ENCODE measurements at places on chromosomes 6 and 20.

DNA sequence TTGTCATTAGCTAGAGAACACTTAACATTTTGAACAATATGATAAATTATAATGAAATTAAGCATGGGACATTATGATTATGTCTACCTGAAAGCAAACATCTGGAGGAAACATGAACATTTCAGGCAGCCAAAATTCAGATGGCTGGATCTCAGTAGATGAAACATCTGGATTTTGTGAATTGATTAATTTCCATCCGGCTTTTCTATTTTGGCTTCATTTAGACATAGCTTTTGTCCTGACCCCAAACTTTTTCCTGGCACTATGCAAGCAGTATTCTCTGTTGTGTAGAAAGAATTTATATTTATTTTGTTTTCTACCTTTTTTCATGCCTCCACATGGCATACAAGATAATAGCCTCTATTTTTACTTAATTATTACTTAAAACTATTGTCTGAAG is 186.3 kb downstream of the OGFRL1 start:
- no peak for DNase-seq

DNA sequence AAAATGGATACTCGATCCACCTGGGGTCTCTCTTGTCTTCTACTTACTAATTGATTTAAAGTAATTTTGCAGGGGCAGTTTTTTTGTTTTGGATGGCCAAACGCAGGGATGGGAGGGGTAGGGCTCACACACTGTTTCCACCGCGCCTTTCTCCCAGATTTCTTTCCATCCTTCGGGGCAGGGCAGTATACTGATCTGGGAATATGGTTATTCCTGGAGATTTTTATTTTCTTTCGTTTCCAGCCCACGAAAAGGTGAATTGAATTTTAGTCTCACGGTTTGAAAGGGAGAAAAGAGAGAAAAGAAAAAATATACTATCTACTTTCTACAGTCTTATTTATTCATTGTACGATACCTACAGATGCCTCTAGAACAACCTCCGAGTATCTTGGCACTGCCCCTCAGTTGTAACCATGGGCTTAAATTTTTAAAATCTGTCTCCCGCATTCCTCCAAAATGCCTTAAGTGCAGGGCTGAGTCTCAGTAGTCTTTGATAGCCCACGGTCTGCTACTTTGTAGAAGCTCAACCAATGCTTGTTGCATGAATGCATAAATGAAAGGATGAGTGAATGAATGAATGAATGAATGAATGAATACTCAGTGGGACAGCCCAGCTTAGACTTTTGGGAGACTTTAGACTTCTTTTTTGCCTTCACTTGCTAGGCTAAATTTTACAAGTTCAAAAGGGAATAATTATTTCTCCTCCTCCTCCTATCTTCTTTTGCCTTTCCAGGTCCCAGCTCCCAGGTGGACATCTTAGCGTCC is 18.1 kb upstream of the TRIM27 start:
- no peak for DNase-seq

DNA sequence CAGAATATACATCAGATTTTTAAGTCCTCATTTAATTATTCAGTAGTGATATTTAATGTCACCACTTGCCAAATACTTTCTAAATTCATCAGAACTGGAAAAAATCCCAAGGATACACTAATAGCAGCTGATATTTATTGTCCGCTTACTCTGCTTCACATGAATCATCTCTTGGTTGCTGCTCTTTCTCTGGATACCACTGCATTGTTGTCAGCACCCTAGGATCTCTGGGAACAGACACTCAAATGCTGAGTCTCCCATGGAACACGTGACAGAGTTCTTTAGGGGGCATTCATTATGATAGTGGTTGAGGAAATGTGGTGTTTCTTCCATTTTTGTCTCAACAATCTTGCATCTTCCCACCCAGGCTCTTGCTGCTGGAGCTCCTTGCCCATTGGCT is 318.0 kb downstream of the RFPL4B start:
- DNase-seq, result no peak

GRCh38 chr6:5337573-5337972 is 76.3 kb downstream of the FARS2 start:
- no peak for DNase-seq

DNA sequence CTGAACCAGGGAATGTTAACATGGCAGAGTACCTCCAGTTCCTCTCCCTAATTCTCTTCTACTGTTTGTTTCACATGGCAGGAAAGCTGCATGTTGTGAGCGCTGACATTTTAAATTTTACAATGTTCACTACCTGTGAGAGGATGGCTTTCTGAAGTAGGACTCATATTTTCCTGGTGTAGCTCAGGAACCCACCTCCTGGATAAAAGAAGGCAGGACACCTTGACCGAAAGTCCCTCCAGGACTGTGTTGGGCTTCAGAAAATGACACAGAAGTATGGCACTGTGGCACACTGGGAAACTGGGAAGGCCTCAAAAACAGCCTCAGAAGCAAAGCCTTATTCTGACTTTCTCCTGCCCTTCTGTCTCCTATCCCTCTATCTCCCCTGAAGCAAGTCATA is 33.3 kb downstream of the PTPRK start:
- no peak for DNase-seq

- DNase-seq, result no peak
Observed at GRCh38 chr6:149438855-149439254, 38.8 kb downstream of the SUMO4 start.

GRCh38 chr6:143485967-143486366 is 25.6 kb downstream of the FUCA2 start:
- no peak for DNase-seq

DNA sequence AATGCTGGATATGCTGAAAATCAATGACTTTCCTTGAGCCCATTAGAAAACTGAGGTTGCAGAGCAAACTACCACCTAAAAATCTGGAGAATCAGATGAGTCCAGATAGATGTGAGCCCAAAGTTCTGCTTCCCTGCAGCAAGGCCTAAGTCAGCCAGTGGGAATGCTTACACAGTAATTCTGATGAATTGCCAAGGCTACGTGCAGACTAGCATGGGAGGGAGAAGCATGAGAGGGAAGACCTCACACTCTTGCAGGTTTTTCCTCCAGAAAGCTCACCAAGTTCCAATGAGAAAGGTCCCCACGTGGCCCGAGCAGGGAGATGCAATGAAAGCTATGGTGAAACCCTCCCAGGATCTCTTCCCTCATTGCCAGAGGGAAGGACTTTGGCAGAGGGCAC is 104.8 kb upstream of the SIRPA start:
- no peak for DNase-seq

GRCh38 chr6:8420031-8420588 is 15.2 kb downstream of the SLC35B3 start:
- DNase-seq, result no peak

DNA sequence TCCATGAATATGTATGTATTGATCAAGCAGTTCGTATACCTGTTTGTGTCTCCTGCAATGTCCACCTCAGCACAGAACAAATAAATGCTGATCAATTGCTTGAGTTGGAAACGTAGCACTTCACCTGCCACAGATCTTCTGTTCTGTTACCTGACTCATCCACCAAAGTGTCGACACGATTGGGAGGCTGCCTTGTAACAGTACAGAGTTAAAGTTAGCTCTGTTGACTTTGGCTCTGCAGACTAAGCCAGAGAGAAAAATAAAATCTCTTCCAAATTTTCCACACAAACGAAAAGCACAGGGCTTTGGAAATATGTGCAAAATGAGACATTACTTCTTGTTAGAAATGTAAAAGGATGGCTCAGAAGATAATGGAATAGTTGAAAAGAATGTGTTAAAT is 245.4 kb downstream of the NRN1 start:
- no peak for DNase-seq

DNA sequence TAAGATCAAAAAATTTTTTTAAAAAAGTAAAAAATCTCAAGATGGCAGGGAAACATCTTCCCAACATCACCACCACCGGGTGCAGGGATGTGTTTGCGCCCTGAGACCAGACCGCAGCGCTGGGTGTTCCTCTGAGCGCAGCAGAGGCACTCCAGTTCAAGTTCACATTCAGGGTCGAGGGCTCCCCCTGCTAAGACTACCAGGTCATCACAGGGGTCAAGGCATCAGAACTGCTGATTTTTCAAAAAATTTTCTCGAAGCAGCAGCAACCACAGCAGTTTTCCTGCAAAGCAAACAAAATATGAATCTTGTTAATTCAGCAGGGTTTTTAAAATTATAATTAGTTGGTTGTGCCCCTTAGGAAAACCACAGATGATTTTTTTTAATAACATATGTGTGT is 83.1 kb downstream of the MYLK4 start:
- no peak for DNase-seq

- peak; percentile 30 for DNase-seq
Observed at GRCh38 chr6:137767911-137768690, 99.0 kb upstream of the TNFAIP3 start.

DNA sequence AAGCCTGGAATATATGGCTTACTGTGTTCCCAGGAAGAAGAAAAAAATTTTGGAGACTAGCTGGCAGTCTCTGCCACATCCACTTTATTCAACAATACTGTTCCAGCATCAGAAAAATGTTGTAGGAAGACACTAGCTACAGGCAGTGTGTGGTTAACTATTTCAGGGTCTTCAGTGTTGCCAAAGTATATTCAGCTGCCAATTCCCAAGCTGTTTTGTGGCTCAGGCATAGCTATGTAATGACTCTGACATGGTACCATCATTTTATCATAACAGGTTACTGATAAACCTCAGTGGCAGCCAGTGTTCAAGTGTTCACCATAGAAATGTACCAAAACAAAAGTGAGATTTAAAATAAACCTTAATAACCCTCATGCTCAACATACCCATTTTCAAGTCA is 503.1 kb downstream of the ADGRB3 start:
- no peak for DNase-seq

- DNase-seq, result no peak
Observed at GRCh38 chr6:18931086-18931485, 543.9 kb downstream of the RNF144B start.

DNA sequence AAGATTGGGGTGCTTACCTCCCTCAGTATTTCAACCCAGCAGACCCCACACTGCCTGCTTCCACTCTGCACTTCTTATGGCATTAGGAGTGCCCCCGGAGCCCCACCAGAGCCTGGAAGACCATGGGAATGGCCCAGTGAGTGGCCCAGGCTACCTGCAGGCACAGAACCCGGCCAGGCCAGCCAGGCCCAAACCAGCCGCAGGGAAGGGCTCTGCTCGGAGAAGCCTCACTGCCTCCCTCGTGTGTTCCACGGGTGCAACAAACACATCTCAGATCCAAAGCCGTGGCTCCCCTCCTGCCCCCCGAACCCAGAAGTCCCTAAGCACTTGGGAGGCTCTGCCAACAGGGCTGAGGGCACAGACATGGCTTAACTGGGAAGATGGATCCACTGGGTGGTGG is 283.9 kb downstream of the CDH4 start:
- DNase-seq, result no peak

DNA sequence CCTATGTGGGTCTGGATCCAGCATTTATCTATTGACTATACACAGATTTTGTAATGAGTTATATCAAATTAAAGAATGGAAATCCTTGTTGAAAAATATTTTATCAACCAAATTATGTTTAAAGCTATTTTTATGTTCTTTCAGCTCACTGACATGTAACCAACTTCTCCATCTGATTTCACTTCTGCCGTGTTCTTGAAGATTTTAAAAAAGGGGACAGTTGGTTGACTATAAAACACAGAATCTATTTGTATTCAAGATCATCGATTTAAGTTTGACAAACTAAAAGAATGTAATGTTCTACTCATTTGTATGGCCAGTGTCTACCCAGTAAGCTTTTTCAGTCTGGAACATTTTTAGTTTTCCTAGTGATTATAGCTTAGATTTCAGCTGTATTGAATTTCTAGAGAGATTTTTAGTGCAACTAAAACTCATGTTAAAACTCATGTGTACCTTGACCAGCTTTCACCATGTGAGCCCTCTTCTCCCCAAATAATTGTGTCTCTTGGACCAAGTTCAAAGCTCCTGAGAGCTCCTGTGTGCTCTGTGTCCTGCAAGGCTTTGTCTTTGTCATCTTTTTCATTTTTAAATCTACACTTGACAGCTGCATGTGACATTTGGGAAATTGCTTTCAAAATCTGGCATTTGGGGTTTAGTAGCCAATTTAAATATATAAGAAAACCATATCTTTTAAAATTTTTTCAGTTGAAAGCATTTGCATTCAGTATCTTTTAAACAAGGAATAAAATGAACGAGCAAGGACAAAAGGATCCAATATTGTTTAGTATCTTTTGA is 118.4 kb upstream of the TIAM2 start:
- DNase-seq, result no peak
